ENCODE measurements at places on chromosomes 4 and X.

- DNase-seq: no peak
Observed at GRCh38 chr4:7910263-7910896, 29.3 kb downstream of the AFAP1 start.

GRCh38 chrX:135295944-135296305 lies 13.4 kb upstream of the ETDC start:
- DNase-seq: no peak

DNA sequence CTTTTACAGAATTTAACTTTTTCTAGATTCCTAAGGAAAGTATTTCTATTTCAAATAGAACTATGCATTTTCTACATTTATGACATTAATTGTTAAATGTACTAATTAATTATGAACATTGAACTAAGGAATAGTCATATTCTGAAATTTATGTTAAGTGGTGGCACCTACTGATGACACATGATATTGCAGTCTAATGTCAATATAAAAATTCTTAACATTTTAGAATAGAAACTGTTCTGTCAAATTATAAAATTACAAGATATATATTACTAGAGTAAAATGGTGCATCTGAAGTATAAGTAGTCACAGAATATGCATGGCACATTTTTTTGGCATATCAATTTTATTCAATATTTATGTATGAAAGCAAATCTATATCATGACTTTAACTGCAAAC lies 40.2 kb upstream of the NDNF start:
- DNase-seq: no peak

DNA sequence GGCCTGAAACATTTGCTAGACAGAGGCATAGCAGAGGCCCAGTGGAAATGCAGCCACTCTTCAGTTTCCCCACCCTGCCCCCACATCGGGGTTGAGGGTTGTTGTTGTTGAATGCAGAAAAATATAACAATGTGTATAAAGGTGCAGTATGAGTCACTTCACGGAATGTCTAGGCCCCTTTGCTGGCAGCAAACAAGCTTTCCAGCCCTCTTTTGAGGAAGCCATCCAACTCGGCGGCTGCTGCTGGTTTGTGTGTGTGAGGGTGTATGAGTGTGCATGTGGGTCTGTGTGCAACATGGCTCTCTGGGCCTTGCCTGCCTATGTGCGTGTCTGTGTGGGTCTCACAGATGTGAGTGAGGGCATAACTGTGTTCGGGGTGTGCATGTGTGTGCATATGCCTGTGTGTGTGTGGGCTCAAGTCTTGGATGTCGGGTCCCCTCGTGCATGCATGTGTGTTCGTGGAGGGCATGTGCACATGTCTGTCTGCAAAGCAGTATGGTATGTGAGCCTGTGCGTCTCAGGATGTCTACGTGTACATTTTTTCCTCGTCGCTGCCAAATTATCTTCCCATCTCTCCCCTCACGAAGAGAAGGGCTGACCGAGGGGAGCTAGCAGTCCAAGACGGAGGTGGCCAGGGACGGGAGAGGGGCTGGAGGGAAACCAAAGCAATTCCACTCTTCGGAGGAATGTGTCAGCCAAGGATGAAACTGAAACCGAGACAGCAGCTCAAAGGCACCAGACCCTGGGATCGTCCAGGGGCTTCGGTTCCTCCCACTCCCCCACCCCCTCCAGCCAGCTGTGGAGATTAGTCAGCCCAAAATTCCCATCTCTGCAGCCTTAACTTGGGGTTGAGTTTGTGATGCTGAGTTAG lies 8.4 kb upstream of the ELF4 start:
- DNase-seq: no peak

- no peak for DNase-seq
Observed at GRCh38 chrX:37371578-37371991, 22.4 kb downstream of the PRRG1 start.

DNA sequence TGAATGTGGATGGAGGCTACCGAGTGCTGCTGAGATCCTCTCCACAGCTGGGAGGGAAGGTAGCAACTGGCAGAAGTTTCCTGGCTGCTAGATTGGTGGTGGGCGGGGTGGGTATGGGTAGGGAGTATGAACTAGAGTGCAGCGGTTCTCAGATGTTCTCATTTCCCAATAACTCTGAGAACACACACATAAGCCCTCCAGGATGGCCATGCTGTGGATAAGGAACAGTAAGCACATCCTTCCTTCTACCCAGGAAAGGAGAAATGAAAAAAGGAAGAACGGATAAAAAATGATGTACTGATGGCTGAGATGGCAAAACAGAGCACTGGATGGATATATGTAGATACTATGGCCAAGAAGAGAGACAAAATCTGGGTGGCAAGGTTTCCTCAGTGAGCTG lies 116.0 kb downstream of the ZNF827 start:
- no peak for DNase-seq

DNA sequence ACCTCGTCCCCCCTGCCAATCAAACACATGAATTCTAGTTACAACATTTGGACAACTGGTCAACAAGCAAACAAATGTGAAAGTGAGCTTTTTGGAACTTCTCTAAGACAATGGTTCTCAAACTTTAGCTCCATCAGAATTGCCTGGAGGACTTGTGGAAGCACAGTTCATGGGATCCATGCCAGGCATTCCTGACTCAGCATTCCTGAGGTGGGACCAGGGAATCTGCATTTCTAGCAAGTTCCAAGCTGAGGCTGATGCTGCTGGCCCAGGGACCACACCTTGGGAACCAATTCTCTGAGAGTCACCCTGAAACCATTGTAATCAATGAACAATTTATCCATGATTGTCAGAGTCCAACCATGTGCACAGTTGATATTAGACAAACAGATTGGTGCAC lies 43.8 kb upstream of the PRPS2 start:
- no peak for DNase-seq

- DNase-seq: no peak
Observed at GRCh38 chrX:24479924-24480323, 14.8 kb downstream of the PDK3 start.

DNA sequence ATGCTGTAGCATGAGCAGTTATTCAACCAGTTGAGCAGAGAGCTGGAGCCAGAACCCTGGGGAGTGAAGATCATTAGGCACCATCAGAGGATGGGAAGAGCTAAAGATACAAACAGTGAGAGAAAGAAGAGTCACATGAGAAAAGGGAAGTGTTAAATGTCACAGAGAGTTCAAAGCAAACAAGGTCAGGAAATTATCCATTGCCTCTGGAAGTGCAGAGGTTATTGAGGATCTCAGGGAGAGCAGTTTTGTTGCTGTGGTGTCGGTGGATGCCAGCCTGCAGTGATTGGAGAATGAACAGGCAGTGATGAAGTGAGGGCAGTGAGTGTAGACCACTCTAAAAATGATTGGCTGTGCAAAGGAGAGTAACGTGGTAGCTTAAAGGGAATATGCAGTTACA lies 17.7 kb downstream of the SPARCL1 start:
- DNase-seq: no peak

GRCh38 chr4:183790661-183791060 lies 114.4 kb upstream of the STOX2 start:
- DNase-seq: no peak

- no peak for DNase-seq
Observed at GRCh38 chr4:84573385-84574068, 9.4 kb upstream of the CDS1 start.

GRCh38 chrX:8179656-8180055 lies 8.6 kb upstream of the VCX2 start:
- no peak for DNase-seq

GRCh38 chr4:54157606-54158005 lies 57.6 kb downstream of the GSX2 start:
- DNase-seq: no peak

GRCh38 chr4:174211622-174212044 lies 71.8 kb downstream of the FBXO8 start:
- DNase-seq: no peak

GRCh38 chrX:16368696-16369095 lies 201.4 kb downstream of the MAGEB17 start:
- no peak for DNase-seq

DNA sequence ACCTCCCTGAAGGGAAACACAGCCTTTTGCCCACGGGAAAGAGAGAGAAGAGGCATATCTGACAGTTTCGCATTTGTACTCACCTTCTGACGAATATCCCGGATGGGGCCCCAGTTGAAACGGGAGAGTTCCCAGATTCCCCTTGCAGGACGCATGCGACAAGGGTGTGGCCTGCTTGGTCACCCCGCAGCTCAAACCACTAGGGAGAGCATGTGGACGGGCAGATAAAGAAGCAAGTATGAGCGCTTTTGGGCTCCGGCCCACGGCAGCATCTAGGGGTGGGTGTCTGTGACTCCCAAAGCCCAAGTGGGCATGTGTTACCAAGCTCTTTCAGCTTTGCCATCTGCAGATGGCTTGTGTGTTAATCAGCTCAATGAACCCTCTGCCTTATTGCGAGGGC lies 70.1 kb upstream of the MED14 start:
- DNase-seq: no peak

DNA sequence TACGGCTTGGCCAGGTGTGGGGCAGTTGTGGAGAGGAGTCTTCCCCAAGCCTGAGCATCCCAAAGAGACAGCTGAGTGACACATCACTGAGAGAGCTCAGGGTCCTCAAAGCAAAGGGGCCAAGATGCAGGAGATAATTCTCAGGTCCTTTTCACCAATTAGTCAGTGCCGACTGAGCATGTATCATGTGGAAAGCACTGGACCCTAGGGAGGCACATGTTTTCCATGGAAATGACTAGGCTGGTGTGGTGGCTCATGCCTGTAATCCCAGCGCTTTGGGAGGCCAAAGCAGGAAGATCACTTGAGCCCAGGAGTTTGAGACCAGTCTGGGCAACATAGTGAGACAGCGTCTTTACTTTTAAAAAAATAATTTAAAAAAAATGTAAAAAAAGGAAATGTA lies 67.3 kb upstream of the PRPS1 start:
- DNase-seq: no peak

DNA sequence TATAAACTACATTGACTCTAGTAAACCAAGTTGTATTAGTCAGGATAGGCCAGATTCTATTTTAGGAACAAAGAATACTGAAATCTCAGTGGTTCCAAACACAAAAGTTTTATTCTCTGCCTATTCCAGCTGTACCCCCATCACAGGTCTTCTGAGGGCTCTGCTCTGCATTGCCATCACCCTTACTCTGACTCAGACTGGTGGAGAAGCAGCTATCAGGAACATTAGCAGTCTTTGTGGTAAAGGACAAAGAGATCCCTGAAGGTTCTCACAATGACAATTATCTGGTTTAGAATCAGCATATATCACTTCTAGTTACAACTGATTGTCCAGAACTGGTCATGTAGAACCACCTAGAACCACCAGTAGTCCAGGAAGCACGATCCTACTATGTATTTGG lies 251.1 kb downstream of the GLUD2 start:
- DNase-seq: no peak

DNA sequence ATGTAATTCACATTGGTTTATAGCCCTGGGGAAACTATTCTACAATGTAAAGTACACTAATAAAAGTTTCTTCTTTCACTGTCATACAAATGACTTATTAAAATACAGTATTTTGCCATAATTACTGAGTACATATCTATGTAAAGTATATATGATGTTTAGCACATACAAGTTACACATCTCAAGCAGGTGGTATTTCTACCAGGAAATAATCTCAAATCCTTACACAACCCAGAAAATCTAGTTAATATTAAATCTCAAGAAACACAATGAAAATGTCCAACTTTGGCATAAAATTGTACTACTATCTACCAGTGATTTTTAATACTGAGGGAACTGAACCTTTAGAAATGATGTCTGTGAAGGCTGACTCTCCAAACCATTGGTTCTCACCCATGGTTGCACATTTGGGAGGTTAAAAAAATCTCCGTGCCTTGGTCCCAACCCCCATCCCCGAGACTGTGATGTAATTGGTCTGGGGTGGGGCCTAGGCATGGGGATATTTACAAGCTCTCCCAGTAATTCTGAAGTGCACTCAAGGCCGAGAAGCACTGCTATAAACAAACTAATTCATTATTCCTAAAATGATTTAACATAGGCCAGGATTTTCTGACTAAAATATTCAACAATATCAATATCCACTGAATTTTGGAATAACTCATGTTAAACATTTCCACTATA lies 27.6 kb downstream of the MAP3K15 start:
- DNase-seq: no peak

GRCh38 chrX:21905313-21905712 lies 35.2 kb upstream of the SMS start:
- DNase-seq: no peak

- DNase-seq: no peak
Observed at GRCh38 chr4:85423431-85423830, 51.5 kb upstream of the ARHGAP24 start.

DNA sequence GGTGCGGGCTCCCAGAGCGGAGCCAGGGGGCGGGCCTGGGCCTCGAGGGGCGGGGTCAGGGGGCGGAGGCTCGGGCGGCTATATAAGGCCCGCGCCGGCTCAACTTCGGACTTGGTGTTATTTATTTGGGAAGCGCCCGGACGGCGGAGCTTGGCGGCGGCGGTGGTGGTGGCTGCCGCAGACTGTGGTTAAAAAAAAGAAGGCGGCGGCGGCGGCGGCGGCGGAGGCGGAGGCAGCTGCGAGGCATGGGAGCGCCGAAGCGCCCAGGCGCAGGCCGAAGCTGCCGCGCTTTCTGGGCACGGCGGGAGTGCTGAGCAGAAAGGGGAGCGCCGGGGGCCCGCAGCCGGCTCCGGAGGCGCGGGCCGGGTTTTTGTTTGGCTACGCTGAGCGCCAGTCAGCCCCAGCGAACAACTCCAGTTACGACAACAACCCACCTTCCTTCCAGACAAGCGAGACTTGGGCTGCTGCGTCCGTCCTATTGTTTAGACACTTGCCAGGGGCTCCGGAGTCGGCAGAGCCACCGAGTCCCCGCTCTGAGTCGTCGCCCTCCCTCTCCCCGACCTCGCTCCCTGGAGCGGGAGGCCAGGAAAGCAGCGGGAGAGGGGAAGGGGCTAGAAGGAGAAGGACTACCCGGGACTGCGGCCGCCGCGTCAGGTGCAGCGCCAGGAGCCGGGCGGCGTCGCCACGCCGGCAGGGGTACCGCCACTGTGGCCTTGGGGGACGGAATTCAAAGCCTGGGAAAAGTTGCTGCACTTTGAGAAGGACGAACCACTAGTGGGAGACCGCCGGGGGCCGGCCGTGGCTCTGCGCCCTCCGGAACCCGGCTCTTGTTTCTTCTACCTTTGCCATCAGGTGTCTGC lies at the start of gene SLIT2:
Gene SLIT2, plus strand, starts transcription at position 110 of the 860 bp plus-strand sequence. CDS start 1,911 bp downstream, outside the sequence.
- no peak for DNase-seq

- DNase-seq: no peak
Observed at GRCh38 chr4:158729716-158730559, 6.7 kb upstream of the PPID start.

DNA sequence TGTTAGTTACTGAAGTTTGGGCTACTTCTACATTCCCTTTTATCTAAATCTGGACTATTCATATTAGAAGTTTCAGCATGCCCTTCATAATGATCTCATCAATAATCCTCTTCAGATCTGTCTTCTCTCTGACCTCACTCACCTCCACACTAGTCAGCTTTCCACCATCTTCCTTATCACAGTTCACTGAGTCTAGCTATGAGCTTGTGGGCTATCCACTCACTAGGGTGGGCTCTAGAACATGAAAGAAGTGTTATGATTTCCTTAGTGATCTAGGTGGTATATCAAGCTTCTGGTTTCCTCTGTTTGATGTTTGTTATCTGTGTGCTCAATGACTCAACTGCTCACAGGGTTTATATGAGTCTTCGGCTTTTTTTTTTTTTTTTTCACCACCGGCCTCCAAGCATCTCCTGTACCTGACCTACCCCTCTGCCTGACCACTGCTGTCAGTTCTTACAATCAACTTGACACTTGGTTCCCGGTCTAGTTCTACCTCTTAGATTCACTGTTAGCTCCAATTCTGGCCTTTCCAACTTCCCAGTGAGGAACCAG lies 103.1 kb downstream of the PAPSS1 start:
- DNase-seq: no peak

GRCh38 chr4:170497689-170498088 lies 407.9 kb upstream of the AADAT start:
- no peak for DNase-seq
